Eye (tissue), 1 donor: ENCODE measurements at places on chromosomes 11 and 22.

DNA sequence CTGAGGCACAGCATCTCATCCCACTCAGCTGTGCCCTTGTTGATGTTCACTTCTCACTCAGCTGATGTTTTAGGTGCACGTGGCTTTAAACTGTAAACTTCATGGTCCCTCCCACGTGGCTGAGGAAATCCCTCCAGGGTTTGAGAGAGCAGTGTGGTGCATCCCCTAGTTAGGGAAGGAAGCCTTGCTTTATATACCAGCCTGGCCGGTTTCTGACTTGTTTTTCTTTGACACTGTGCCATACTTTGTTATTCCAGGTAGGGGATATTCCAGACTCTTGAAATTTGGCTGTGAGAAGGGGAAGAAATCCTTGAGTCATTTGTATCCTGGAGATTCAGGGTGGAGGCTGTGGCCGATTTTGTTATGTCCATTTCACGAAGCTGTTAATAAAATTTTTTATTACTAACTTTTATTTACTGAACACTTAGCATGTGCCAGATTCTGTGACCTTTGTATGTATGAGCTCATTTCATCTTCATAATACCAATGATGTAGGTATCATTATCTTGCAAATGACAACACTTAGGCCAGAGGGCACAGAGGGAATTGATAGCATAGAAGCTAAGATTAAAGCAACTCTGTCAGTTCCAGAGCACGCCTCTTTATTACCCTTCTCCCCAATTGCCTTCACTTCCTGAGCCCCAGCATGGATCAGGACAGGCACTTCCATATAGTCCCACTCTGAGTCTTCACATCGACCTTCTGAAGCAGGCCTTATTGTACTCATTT is 116.6 kb downstream of the NAV2 start:
- DNase-seq: no peak

GRCh38 chr22:26202280-26202924 is 33.1 kb downstream of the SEZ6L start:
- DNase-seq: peak; percentile 20

DNA sequence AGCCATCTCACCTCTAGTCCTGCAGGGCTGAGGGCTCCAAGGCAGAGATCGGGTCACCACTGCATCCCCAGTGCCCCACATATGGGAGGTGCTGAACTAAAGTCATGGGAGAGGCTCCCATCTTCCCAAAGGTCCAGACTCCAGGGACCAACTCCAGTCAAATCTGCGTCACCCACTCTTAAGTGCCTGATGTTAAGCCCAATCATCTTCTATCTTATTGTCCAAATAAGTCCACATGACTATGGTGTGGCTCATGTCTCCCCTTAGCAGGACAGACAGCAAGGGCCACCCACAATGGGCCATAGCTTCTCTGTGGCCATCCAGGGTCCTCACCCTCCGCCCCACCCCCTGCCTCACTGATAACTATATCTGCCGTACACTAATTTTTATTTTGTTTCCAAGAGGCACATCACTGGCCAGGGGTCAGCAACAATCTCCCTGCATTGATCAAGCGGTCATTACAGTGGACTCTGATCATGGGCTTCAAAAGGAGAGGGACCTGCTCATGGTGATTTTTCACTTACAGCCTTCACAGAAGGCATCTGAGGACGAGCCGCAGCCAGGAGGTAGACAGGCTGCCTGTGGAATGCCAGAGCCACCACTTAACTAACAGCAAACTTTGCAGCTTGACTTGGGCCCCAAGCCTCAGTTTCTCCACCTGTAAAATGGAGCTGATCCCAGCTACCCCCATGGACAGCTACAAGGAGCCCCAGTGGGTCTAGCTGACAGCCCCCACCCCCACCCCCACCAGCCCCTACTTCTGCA is 23.3 kb downstream of the MYH9 start:
- no peak for DNase-seq

DNA sequence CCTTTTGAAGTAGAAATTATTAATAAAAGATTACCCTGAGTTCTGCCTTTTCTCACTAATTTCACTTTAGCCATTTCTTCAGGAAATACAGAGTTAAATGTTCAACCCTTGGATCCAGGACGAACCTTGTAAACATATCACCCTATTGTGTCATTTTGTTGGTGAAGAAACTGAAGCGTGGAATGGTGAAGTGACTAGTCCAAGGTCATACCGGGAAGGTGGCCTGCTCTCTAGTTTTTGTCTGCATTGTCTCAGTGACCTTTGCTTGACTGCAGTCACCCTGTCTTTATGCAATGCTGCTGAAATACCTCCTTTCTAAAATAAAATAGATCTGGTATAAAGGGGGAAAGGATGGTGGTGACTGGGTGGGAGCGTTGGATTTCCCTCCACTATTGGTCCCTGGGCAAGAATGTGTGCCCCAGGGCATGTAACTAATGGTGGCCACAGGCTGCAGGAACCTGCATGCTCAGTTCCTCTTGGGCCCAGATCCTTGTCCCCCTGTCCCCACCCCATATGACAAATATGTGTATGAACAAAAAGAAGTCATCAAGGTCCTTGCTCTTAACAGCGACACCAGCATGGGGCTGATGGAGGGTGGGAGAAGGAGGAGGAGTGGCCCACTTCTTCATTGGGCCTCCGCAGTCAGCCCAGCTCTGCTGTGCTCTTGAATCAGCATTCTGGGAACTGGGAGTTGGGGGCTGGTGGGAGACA is 977 bp upstream of the SORL1-AS1 start:
- no peak for DNase-seq
